H9 (cell line): ENCODE measurements at places on chromosomes 1 and 21. TPM values are rescaled to one million over a fixed set of nuclear protein-coding genes. Genes with fewer than 3 reads are reported as not detected.

CELA3B gene
- not detected in 2 replicates for total RNA-seq

GGPS1 gene
- 43.3 and 44.7 TPM in 2 replicates for total RNA-seq

DNA sequence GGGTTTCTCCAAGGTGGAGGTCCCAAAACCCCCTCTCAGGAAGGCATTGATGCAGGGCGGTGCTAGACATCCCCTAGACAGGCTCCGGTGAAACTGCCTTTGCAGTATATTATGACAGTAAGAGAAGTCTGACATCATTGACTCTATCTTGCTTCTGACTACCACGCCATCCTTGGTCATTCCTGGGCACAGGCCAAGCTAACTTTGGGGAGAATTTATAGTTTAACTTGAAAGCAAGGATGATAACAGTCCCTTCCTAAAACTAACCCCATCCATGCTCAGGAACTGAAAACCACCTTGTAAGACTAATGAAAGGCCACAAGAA is 30.3 kb downstream of the RSPH1 start:
- H3K4me3 ChIP-seq, result no peak overlapping the region
- H3K27me3 ChIP-seq, result no peaks in the 10 kb centered on the region
- no peak overlapping the region for H3K27ac ChIP-seq
- DNase-seq, result no peak
- no peaks in the 10 kb centered on the region for H3K36me3 ChIP-seq

GRCh38 chr1:178397678-178398077 is 99.1 kb downstream of the CLEC20A start:
- no peak for DNase-seq
- no peaks in the 10 kb centered on the region for H3K36me3 ChIP-seq
- no peaks in the 10 kb centered on the region for H3K4me1 ChIP-seq
- H3K27me3 ChIP-seq, result no peaks in the 10 kb centered on the region
- no peak overlapping the region for H3K4me3 ChIP-seq
